Suppressor macrophage treated with lipopolysaccharide for 1 hour (primary cell): ENCODE measurements at places on chromosomes 13 and 19.
A peak's percentile ranks its signal among the peaks of the same experiment; 100 is the strongest.

GRCh38 chr19:1780272-1780958, 27.1 kb downstream of the ONECUT3 start:
- peak; percentile 53 for DNase-seq

DNA sequence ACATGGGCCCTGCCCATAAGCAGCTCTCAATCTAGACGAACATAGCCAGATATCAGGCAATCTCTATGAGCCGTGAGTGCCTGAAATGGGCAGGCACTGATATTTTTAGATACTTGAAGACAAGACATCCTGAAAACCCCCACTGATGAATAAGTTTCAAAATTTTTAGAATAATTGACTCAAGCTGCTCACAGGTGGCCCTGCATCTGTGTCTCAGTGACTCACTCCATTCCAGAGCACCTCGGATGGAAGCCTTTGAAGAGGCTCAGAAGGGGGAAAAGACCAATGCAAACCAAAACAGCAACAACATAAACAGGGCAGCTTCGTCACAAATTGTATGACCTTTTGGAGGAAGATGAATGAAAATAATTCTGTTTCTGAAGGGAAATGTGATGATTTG, 42.8 kb upstream of the SLC46A3 start:
- no peak for DNase-seq

GRCh38 chr13:23824371-23824770, 64.8 kb downstream of the MIPEP start:
- no peak for DNase-seq

DNA sequence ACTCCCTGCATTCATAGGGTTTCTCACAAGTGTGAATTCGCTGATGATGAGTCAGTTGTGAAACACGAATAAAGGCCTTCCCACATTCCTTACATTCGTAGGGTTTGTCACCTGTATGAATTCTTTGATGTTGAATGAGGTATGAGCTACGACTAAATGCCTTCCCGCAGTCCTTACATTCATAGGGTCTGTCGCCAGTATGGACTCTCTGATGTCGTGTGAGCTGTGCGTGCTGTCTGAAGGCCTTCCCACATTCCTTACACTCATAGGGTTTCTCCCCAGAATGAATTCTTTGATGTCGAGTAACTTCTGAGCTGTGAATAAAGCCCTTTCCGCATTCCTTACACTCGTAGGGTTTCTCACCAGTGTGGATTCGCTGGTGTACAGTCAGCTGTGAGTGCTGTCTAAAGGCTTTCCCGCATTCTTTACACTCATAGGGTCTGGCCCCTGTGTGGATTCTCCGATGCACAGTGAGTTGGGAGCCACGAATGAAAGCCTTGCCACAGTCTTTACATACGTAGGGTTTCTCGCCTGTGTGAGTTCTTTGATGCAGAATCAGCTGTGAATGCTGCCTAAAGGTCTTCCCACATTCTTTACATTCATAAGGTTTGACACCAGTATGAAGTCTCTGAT, 30.5 kb upstream of the COX7A1 start:
- DNase-seq, result no peak

- DNase-seq, result no peak
Measured at GRCh38 chr19:43983544-43983911, 460 bp upstream of the ZNF155 start.

GRCh38 chr13:110799246-110800236, 86.0 kb downstream of the ING1 start:
- DNase-seq, result peak; percentile 57

GRCh38 chr13:45048890-45049407, 59.6 kb downstream of the GPALPP1 start:
- no peak for DNase-seq

- DNase-seq, result peak; percentile 100
Measured at GRCh38 chr19:49676784-49677230, 264 bp upstream of the PRMT1 start.

DNA sequence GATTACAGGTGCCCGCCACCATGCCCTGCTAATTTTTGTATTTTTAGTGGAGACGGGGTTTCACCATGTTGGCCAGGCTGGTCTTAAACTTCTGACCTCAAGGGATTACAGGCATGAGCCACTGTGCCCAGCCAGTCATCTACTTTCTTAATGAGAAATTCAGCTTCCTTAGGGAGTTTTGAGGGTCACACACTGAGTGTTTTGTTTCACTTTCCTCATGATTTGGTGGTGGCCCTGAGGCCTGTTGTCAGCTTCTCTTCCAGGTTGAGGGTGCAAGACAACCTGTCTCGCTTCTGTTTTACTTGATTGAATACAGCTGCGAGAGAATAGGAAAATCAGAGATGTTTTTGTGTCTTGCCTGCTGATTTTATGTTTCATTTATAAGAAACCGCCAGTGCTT, 9.9 kb downstream of the FRY start:
- peak; percentile 56 for DNase-seq

GRCh38 chr13:37531049-37531448, 67.5 kb downstream of the POSTN start:
- DNase-seq, result no peak

- DNase-seq, result peak; percentile 55
Measured at GRCh38 chr13:113491418-113491883, 940 bp upstream of the DCUN1D2 start.
